GM12865 (cell line): ENCODE measurements at places on chromosomes 1 and 21.

GRCh38 chr1:116203920-116204319 is 92.7 kb downstream of the MAB21L3 start:
- DNase-seq = no peak

DNA sequence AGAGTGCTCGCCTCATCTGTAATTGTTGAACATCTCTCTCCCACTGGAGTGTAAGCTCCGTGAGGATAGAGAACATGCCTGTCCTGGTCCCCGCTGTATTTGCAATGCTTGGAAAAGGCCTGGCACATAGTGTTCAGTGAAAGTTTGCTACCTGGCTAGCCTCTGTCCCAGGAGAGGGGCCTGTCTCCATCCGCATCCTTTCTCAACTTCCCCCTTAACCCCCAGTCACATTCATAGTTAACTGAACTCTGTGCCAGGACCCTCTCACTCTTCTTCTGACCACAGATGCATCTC is 15.2 kb downstream of the SPOCD1 start:
- no peak for DNase-seq

- no peak for DNase-seq
These were observed 184.0 kb upstream of the C1orf87 start for GRCh38 chr1:60257531-60257930.

DNA sequence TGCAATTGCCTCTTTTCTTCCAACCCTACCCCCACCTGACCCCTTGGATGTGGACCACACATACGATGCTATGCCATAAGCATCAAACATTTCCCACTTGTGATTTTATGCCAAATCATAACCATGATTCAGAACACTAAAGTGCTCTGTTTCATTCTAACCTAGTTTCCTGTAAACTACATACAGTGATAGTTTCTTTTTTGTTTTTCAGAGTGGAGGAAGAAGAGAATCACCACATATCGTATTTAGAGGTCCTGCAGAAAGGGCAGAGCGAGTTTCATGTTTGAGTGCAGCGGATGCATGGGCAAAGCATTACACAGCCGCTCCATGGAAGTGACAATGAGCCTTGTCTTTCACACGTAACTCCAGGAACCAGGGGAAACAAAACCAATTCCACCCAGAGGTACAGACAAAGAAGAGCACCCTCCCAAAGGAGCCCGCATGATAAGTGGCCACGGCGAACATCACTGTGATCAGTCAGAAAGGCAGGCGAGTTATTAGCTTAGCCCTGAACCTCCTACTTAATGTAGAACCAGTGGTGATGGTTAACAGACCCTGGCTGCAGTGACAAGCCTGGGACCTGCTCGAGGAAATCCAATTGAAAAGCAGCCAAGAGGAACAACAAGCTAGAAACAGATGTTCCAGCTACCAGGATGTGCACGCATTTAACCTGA is 64.0 kb upstream of the ZNF281 start:
- peak; percentile 75 for DNase-seq

DNA sequence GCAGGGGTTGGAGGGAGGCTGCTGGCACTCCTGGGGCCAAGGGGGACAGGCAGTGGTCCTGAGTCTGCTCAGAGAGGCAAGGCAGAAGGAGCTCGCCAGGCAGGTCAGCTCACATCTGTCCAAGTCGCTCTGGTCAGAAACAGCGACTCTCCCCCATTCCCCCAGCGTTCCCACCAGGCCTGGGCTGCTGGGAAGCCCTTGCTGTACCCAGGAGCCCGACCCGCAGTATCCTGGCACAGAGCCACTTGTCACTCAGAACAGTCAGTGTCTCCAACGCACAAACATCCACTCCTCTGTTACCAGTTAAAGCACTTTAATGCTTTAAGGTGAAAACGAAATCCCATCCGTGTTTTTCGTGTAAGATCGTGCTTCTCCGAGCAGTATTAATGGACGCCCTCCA is 16.6 kb upstream of the CCDC27 start:
- no peak for DNase-seq

DNA sequence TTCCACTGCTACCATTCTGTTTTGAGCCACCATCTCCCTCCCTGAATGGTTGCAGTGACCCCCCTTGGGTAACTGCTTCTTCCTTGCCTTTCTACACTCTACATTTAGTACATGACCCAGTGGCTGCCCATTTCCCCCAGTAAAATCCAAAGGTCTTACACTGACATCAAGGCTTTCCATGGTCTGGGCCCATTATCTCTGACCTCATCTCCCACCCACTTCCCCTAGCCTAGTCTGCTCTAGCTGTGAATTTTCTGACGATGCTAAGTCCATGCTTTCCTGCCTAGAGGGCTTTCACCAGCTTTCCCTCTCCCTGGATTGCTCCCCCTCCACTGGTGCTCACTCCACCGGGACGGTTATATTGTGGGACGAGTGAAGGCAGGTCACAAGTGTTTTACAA is 219.2 kb downstream of the RYR2 start:
- no peak for DNase-seq
